Stimulated activated CD8-positive, alpha-beta memory T cell treated with anti-CD3 and anti-CD28 coated beads, Interleukin-7, amount 100 ng/mL, for 4 hours (primary cell): ENCODE measurements at places on chromosomes 13 and 19.

GRCh38 chr19:35592226-35592625 is 6.3 kb downstream of the PMIS2 start:
- no peak for DNase-seq

DNA sequence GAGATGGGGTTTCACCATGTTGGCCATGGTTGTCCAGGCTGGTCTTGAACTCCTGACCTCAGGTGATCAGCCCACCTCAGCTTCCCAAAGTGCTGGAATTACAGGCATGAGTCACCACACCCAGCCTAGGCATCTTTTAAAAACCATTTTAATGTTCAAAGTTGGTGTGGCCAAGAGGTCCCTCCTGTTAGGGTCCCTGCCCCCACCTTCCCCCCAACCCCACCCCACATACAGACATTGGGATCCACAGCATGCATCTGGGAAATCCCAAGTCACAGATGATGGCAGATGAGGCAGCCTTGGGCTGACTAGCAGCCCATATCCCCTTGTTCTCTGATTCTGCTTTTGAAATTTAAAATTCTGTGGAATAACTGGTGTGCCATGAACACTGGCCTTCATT is 226.0 kb downstream of the KATNAL1 start:
- DNase-seq = no peak

DNA sequence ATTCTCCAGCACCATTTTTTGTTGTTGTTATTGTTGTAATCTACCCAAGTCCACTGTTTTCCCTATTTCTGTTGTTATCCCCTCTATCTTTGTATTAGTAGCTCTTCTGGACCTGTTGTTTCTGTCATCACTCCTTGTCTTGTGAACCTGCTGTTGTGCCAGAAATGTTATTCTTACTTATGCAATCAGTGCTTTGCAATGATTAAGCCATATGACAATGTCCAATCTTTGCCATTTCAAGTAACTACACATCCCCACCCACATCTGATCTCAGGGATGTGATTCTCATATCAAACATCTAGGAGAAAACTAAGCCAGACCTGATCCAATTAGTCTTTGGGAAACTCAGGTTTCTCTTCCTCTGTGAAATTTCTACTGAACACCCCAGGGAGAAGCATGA is 472.6 kb upstream of the KLHL1 start:
- no peak for DNase-seq

DNA sequence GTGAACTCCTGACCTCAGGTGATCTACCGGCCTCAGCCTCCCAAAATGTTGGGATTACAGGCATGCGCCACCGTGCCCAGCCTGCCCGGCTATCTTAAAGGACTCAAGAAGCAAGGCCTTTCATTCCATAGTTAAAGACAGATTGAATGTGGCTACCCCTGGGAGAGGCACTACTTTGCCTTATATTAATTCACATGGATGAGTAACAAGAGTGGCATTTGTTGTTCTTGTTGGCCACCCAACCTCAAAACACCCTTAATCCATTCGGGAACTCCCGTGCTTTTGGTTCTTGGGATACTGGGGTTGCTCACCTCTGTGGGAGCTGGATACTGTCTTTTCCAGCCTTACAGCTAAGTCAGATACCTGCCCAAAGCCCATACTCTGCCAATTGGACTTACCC is 34.4 kb upstream of the ABCC4 start:
- DNase-seq = no peak

- no peak for DNase-seq
These were observed 1.0 kb downstream of the FNDC3A start for GRCh38 chr13:48976576-48977285.

DNA sequence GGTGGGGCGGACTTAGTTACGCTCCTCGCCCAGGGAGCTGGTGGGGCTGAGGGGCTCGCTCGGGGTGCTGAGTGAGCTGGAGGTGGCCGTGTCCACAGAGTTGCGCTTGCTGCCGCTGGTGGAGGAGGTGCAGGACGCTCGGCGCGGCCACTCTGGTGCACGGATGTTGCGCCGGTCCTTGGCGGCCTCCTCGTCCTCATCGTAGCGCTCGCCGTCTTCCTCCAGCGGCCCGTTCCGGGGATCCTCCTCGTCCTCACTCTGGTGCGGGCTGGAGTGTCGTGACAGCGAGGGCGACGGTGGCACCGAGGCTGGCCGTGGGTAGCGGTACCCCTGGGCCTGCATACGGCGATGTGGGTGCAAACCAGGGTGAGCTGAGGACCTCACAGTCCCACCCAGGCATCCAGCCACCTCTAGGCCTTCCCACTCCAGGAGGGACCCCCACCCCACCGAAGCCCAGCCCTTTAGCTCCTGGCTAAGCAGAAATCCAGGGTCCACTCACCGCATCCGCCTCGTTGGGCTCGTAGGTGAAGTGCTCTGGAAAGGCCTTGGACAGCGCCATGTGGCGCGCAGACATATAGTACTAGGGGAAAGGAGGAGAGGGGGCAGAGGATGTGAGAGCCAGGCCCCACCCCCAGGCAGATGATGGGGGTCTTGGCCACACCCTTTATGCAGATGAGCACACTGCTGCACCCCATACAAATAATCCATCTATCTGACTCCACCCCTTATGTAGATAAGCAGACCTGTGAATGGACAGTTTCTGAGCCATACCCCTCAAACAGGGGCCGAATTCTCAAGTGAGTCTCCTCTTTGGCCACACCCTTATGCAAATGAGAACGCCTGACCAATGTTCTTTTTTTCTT is 4.4 kb downstream of the FTL start:
- DNase-seq = no peak

DNA sequence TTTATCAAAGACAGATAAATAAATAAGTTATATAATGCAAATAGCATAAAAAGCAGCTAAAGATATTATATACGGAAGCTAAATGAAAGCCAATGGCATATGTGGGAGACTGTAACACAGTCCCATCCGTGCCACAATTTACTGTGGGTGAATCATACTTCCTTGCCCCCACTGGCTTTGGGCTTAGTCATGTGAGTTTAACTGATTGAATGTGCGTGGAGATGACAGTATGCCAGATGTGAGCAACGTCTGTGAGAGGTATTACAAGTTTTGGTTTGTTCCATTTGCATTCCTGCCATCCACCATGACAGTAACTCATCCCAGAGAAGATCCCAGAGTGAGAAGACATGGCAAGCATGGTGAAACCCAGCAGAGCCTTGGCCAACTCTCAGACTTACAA is 340.0 kb downstream of the SUCLA2 start:
- no peak for DNase-seq

- DNase-seq = no peak
These were observed 45.3 kb downstream of the WASF3 start for GRCh38 chr13:26602783-26603182.

- DNase-seq = no peak
These were observed 4.0 kb upstream of the DPF1 start for GRCh38 chr19:38228005-38228377.

DNA sequence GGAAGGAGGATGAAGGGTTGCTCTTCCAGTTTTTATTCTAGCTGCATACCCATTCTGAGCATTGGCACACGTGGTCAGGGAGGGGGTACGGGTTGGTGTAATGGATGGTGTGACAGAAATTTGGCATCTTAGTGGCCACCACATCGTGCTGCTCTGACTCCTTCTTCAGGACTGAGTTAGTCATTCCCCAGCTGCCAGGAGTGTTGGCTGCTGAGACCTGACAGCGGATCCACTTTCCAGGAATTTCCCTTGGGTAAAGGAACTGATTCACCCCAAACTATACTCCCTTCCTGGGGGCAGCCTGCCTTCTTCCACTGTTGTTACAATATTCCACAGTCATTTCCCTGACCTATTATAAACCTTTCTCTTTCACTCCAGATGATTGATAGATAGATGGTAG is 595.5 kb upstream of the KLHL1 start:
- DNase-seq = no peak
